Inflammatory macrophage (primary cell): ENCODE measurements at places on chromosomes 1 and 21.

GRCh38 chr1:154589780-154590179 is 18.2 kb downstream of the ADAR start:
- no peak for DNase-seq

GRCh38 chr1:118862755-118863154 is 125.4 kb downstream of the TBX15 start:
- no peak for DNase-seq

DNA sequence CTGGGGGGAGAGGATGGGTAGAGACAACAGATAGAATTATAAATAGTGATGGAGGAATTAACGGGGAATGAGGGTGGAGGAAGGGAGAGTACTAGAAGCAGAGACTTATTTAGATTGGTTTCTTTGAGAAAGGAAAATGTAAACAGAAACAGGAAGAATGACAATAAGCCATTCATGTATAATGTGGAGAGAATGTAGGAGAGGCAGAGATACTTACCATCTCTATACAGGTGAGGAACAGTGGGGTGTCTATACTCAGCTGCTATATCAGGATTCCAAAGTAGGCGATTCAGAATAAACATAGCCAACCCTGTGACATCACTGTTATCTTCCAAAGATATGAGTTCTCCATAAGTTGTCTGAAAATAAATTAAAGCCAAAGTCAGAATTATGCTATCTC is 16.8 kb downstream of the ASPM start:
- no peak for DNase-seq

GRCh38 chr1:63230722-63231121 is 91.6 kb upstream of the FOXD3 start:
- peak; percentile 1 for DNase-seq
